ENCODE measurements at places on chromosomes 11 and 22.

GRCh38 chr11:2092956-2093412 is 46.2 kb downstream of the IGF2 start:
- DNase-seq: no peak

DNA sequence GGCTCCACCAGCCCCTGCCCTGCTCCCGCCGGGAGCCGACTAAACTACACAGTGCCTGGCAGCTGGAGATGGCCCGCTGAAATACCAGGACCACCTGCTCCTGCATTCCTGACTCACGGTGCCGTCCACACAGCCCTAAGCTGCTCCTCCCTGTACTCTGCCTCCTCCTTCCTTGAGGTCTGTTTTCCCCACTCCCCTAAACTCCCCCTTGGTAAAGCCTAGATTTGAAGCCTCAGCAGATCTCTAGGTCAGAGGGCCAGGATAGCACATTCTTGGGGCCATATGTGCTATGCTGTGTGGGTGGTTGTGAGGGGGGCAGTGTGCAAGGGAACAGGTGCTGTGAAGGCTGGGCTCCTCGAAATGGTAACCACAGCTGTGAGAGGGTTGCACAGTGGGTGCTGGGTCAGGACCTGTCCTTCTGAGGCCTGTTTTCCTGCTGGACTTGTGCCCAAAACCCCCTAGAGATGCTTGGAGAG is 9.7 kb downstream of the LRFN4 start:
- no peak for DNase-seq

- DNase-seq: peak; percentile 90
Observed at GRCh38 chr11:120546312-120547205, 35.0 kb downstream of the GRIK4 start.

- DNase-seq: no peak
Observed at GRCh38 chr11:93481279-93481678, 61.9 kb downstream of the SMCO4 start.

GRCh38 chr11:123645286-123645975 is 9.0 kb downstream of the SCN3B start:
- DNase-seq: no peak

- no peak for DNase-seq
Observed at GRCh38 chr11:68141246-68142027, 20.2 kb upstream of the CHKA start.

DNA sequence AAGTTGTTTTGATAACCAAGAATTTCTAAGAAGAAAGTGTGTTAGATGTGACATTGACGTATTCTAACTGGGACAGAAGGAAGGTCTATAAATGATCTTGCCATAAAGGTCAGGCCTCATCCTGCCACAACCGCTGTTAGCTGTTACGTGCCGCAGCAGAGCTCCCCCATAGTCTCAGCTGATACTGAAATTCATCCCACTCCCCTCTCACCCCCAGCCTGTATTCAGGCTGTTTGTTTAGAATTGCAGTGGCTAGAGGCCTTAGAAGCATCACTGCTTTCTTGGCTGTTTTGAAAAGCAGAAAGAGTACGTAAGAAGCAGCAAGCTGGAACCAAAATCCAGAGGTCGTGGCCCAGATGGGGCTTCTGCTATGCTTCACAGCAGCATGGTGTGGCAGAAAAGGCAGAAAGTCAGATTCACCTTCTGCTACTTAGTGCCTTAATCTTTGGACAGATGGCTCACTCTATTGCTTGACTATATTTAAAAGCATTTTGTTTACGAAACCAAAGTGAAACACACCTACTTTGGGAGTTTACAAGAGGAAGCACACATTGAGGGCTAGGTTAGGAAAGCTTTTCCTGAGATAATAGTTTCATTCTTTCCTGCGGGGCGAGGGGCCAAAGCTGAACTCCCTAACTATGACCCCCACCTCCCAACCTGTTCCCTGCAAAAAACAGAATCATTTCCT is 950 bp upstream of the LAYN start:
- DNase-seq: no peak

Data from adrenal gland (tissue), 19 donors.